Heart right ventricle (tissue), 16 donors: ENCODE measurements at places on chromosomes 6 and 20.

DNA sequence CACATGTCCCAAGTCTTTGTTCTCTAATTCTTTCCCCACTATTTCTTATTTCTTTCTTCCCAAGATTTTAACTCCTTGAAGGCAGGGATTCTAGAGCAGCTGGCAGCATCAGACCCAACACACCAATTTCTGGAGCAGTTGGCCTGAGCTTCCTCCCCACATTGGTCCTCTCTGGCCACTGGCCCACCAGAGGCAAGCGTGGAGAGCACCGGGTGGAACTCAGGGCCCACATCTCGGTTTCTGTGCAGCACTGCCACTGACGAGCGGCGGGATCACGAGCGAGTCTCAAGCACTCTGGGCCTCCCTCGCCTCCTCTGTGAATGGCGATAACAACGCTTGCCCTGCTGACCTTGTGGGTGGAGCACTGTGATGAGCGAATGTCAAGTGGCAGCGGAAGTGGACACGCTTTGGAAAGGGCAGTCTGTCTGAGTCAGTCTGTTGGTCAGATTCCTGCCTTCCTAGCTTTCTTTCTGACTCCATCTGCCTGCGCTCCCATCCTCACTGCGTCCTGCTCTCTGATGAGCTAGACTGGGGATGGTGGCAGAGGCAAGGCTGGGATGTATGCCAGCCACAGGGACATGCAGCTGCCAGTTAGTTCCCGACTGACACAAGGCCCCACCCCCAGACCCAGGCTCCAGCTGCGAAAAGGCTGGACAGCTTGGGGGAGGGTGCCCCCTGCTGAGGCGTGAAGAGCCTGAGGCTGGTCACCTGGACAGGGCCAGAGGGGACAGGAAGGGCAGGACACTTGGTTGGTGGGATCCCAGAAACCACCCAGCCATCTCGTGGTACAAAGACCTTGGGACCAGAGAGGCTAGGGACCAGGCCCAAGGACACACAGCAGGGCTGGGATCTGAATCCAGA is 4.5 kb upstream of the SPDEF start:
- no peak for DNase-seq

- no peak for DNase-seq
Observed at GRCh38 chr6:55913228-55914195, 38.1 kb upstream of the BMP5 start.

DNA sequence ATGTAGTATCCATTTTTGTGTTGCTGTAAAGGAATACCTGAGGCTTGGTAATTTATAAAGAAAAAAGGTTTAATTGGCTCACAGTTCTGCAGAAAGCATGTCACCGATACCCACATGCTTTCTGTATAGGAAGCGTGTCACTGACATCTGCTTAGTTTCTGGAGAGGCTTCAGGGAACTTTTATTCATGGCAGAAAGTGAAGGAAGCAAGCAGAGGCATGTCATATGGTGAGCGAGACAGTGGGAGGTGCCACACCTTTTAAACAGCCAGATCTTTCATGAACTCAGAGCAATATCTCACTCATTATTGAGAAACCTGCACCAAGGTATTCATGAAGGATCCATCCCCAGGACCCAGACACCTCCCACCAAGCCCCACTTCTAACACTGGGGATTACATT is 3.5 kb downstream of the SUMO4 start:
- no peak for DNase-seq

DNA sequence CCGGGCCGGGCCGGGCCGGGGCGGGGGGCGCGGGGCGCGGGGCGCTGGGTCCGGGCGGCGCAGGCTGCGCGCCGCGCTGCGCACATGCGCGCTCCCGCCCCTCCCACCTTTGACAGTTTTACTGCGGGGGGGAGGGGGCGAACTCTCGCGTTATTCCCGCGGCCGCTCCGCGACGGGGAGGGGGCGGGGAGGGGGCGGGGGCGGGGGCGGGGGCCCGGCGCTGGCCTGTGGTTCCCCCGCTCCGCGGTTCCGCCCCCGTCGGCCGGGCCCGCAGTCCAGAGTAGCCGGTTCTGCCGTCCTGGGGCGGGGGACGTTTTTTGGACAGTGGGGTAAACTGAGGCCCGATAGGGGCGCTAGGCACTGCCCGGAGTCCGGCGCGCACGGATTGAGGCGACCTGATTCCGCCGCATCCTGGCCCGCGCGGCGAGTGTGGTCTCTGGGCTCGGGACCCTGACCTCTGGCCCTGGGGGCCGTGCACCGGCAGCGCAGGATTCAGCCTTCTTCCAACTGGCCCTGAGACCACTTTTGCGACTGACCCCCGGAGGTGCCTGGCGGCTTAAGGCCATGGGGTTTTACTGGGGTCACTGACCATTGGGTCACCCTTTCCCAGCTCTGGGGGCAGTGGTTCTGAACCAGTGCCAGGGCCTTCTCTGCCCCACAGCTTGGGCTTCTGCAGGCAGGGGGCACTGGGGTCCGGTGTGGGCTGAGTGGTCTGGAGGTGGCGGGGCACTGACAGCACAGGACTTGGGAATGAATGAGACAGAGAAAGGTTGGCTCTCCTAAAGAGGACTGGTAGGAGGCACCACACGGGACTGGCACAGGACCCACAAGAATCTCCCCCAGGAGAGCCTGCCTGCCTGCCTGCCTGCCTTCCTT is at the start of gene ZNF512B:
TSS of gene ZNF512B (minus strand) at position 93 of the 876 bp plus-strand sequence. CDS start 1,980 bp downstream, outside the sequence.
- peak; percentile 71 for DNase-seq

GRCh38 chr6:15555101-15556038 is 107.5 kb downstream of the DTNBP1 start:
- no peak for DNase-seq

- DNase-seq = no peak
Observed at GRCh38 chr20:15547119-15547518, 1026.1 kb downstream of the KIF16B start.

- DNase-seq = no peak
Observed at GRCh38 chr6:110041126-110041525, 63.0 kb downstream of the GPR6 start.

DNA sequence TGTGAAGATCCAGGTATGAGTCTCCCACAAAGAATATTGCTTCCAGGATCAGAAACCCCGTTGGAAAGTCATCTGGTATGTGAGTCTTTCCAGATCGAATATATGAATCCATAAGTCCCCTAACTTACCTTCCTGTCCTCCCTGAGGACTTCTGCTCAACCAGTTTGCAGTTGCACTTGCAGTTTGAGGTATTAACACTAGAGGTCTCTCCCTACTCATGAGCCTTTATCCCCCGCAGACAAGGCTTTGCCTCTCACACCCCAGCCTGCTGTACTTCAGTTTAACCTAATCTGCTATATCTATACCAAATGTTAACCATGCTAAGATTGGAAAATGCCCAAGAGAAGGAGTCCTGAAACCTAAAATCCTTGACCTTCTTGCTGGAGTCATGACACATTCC is 135.3 kb upstream of the DEFB112 start:
- no peak for DNase-seq

DNA sequence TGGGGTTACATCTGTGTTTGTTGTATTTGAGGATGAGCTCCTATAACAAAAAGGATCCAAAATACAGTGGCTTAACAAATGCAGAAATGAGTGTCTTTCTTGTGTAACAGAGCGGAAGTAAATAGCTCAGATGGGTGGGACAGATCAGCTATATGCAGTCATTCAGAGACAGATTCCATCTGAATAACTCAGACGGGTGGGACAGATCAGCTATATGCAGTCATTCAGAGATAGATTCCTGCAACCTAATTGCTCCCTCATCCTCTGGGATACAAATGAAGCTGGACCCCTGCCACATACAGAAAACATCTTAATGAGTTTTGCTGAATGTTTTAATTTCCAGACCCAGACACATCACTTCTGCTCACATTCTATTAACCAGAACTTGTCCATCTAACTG is 332.3 kb downstream of the BCKDHB start:
- no peak for DNase-seq

- no peak for DNase-seq
Observed at GRCh38 chr6:43082806-43083655, 6.9 kb downstream of the PTK7 start.

DNA sequence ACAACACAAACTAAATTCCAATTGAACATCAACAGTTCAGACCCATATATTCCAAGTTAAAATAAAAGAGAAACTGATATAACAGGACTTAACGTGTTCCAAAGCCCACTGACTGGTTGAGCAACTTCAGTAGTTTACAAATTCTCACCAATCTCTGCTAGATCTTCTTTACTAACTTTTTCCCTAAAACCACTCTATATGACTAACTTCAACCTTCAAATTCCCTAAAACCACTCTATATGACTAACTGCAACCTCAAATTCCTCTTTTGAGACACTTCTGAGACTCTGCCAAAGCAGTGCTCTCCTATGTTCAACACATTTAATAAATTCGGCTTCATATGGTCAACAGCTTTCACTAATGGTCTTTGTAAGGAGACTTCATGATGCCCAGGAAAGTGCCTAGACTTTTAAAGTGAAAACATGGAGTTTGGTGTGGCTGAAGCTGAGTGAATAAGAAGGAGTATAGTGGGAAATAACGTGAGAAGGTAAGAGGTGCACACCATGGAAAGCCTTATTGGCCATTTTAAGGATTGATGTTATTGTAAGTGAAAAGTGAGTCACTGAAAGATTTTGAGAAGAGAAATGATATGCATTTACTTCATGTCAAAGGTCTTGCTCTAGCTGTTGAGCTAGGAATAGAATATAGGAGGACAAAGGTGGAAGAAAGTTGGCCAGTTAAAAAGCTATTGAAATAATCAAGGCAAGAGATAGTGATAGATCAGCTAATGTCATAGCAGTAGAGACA is 134.0 kb upstream of the HCRTR2 start:
- DNase-seq = no peak

DNA sequence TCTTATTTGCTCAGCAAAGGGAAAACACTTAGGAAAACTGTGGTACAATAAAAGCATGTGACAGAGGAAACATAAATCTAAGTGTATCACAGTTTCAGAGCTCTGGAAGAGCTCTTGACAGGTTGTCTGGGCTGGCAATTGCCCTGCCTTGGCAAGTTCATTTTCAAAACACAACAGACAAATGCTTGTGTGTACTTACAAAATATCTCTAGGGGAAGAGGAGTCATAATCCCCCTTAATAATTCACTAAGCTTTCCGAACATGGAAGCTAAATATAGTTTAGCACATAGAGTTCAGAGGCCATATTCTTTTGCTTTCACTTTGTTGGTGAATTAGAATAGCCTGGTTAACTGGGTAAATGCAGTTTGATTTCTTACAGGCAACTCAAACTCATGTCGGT is 211.6 kb upstream of the THEMIS start:
- no peak for DNase-seq
